Activated CD4-positive, alpha-beta memory T cell treated with anti-CD3 and anti-CD28 coated beads for 36 hours (primary cell): ENCODE measurements at places on chromosomes 4 and X. TPM values are rescaled to one million over a fixed set of nuclear protein-coding genes. Genes with fewer than 3 reads are reported as not detected.
A peak's percentile ranks its signal among the peaks of the same experiment; 100 is the strongest.

The SCFD2 gene
- 19.9 TPM for total RNA-seq

The GATA1 gene
- total RNA-seq, result not detected

The NWD2 gene
- total RNA-seq, result not detected

The IGBP1 gene
- total RNA-seq, result 51.5 TPM

The ADAM29 gene
- total RNA-seq, result not detected

The RTL3 gene
- total RNA-seq, result not detected

The NKAP gene
- 11.7 TPM for total RNA-seq

The LUZP4 gene
- not detected for total RNA-seq

DNA sequence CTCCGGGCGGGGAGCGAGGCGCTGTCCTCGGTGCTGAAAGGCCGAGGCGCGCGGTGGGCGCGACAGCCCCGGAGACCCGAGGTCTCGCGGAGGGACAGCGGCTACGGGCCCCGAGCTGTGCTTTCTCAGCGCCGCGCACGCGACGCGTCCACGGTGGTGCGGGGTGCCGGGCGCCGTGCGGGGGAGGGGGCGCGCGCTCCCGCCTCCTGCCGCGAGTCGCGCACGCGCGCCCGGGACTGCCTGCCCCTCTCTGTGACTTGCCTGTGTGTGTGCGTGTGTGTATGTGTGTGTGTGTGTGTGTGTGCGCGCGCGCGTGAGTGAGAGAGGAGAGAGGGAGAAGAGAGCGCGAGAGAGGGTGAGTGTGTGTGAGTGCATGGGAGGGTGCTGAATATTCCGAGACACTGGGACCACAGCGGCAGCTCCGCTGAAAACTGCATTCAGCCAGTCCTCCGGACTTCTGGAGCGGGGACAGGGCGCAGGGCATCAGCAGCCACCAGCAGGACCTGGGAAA lies at the start of gene GRIA2:
Gene GRIA2 (plus strand): TSS at position 358 of the 511 bp plus-strand sequence. CDS start 315 bp downstream, outside the sequence.
- no peak for DNase-seq

- DNase-seq, result no peak
Observed at GRCh38 chrX:141439651-141440050, 144.9 kb downstream of the SPANXA1 start.

DNA sequence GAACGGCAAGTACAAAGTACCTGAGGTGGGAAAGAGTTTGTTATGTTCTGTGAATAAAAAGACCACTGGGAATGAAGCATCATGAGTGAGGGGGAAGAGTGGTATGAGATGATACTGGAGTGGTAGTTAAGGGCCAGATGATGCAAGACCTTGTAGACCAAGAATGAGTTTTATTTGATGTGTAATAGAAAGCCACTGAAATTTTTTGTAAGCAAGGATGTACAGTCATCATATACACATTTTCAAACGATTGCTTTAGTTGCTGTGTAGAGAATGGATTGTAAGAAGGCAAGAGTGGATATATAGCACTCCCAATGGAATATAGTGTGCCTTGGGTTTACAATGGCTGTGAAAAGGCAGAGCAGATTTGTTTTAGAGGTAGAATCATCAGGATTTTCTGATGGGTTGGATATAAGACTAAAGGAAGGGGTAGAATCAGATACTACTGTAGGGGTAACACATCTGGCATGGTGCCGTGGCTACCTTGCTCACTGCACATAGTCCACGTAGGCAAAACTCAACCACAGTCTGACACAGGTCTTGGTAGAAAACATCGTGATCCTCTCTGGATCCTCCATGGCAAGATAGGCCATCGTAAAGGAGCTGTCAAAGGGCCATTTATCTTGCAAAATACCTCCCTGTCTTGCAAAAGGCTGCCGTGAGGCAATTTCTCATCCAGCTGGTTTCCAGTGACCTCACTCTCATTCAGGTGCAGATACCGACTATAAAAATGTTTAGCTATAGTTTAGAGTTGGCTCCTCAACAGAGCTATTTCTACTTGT lies 14.9 kb downstream of the TIFA start:
- DNase-seq, result no peak

DNA sequence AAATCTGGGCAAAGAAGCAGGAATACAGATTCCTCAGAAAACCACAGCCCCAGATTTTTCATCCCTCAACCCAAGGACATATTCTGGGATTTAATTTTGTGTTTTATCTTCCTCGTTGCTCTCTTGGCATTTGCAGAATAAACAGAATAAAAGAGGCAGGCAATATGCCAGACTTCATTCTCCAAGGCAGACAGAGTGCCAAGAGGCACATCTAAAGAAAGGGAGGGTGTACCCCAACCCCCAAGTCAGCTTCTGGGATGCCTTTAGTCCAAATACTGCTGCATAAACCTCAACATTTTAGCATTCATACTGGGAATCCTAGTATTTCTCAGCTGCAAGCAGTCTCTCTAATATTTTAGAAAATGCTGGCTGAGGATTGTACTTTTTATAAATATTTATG lies 629.2 kb downstream of the KLHL13 start:
- no peak for DNase-seq

DNA sequence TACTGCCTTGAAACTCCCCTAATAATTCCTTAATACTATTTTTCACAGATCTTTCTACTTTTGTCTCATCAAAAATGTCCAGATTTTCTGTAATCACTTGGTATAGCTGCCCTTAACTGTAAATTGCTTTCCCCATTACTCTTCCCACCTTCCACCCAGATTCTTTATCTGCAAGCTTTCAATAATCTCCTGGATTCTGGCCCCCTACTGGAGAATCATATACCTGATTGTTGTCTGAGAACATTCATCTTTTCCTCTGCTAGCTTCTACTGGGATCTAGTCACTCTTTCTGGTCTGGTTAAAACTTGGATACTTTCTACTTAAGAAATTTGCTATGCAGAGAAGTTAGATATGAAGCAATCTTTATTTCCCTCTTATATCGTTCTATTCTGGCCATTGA lies 552.6 kb downstream of the PCDH19 start:
- no peak for DNase-seq

GRCh38 chr4:133802359-133803140 lies 399.0 kb downstream of the PABPC4L start:
- no peak for DNase-seq

GRCh38 chr4:136203199-136203598 lies 1329.1 kb downstream of the PCDH18 start:
- no peak for DNase-seq

GRCh38 chr4:11474146-11474545 lies 45.5 kb upstream of the HS3ST1 start:
- DNase-seq, result no peak

DNA sequence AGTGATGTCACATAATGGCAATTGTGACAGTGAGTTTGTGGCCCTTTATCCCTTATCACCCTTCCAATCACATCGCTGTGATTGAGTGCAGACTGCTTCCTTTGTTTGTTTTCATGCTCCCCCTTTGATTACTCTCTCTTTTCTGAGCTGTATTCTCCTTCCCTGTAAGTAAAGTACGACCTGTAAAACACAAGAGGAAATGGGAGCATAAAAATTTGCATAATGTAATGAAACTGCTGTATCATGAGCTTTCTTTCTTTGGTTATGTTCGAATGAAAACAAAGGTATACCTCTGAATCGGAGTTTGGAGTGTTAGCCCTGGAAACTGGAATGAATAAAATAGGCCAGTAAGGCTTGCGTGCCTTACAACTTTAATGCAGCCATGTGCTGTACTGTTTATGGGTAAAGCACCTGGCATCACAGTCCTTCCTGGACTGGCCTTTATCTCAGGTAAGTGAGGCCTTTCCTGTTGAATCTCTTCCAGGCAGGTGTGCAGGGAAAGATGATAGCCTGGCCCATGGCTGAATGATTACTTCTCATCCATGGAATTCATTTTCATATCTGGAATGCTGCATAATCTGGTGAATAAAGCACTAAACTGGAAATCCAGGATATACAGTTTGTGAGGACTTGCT lies 26.6 kb upstream of the HS3ST1 start:
- no peak for DNase-seq

GRCh38 chrX:13254076-13254785 lies 65.6 kb downstream of the ATXN3L start:
- DNase-seq, result peak; percentile 28

DNA sequence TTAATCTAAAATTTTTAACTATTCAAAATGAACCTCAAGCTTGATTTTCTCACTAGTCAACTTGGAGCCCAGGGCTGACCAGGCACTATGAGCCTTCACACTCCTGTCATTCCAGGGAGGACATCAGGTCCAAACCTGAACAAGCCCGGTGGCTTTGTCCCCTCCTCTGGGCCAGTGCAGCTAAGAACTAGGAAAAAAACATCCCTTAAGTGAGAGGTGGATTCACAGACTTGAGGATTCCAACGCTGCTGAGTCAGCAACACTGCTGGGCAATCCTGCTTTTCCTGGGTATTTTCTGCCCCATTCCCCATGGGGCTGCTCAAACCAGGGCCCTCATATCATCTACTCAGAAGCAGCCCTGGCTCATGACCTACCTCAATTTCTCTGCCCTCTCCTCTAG lies 4.0 kb downstream of the RNF212 start:
- DNase-seq, result no peak

DNA sequence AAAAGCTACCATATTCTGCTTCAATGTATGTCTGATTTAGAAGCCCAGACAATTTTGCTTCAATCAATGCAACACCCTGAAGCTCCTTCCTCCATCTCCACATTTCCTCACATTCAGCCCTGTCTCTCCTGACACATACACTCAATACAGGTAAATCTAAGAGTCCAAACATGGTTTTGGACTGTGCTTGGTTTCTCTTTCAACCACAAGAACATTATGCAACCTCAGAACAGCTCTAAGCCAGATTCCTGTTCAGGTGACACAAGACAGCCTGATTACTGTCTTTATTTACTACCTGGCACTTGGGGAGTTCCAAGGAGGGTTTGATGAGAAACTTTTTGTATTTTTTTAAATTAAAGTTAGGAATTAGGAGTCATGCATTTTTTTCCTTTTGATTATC lies 307.5 kb upstream of the SLIT2 start:
- DNase-seq, result no peak

DNA sequence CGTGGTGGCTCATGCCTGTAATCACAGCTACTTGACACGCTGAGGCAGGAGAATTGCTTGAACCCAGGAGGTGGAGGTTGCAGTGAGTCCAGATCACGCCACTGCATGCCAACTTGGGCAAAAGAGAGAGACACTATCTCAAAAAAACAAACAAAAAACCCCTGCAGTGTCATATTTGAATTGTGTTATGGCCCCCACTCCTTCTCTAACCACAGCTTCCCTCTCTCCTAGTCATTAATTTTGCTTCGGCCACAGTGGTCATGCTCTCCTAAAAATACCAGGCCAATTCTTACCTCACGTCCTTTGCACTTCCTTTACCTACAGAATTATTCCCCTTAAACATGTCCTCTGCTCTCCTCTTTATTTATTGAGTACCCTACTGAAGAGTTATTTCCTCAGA lies 206.1 kb downstream of the PPP3CA start:
- DNase-seq, result no peak

- DNase-seq, result no peak
Observed at GRCh38 chrX:41259516-41259915, 74.4 kb upstream of the DDX3X start.

- peak; percentile 15 for DNase-seq
Observed at GRCh38 chr4:53012738-53013137, 150.6 kb downstream of the RASL11B start.
